ENCODE measurements at places on chromosomes 7 and 10.

GRCh38 chr7:18119985-18120384 lies 92.3 kb upstream of the PRPS1L1 start:
- DNase-seq: no peak

DNA sequence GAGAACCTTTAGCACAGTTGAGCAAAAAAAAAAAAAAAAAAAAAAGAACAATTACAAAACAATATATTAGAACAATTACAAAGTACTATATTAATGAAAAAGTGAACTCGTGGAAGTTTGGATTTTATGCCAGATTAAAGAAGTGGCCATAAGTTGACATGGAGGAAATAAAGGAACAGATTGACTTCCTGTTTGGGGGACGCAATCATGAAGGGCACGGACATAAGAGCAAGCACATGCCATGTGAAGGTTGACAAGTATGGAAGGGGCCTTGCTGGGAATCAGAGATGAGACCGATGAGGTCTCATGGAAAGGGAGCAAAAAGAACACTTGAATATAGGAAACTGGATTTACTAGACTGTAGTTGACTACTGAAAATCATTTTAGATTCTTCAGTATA lies 61.7 kb downstream of the ICA1 start:
- DNase-seq: no peak

GRCh38 chr7:72048420-72048819 lies 363.7 kb downstream of the CALN1 start:
- no peak for DNase-seq

DNA sequence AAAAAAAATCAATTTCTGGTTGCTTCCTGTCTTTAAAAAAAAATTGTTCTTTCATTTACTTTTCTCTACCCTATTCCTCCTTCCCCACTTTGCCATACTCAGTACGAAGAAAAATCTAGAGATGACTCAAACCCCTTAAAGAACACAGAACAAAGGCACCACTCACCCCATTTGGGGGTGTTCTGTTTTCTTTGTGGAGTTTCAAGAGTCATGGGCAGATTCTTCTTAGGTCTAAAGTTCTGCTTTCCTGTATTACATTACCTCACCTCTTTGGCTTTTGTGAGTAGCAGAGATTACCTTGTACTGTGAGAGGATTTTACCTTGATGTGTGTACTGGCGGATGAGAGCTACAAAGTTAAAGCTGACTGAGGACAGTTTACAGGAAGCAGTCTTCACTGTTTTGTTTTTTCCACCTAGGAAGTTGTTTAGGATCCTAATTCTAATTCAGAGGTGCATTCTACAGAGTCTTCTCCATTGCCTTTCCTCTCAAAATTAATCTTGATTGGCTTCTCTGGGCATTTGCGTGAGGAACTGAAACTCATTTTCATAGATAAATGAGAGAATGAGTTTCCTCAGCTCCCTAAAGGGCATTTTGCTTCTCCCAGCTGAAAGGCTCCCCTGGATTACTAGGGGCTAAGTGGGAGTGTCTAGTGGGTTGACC lies 20.7 kb downstream of the AVL9 start:
- DNase-seq: peak; percentile 7

GRCh38 chr10:29279779-29280487 lies 8.9 kb upstream of the LYZL1 start:
- DNase-seq: no peak

- no peak for DNase-seq
Measured at GRCh38 chr7:69903410-69903809, 305.1 kb downstream of the AUTS2 start.

- DNase-seq: no peak
Measured at GRCh38 chr10:110355141-110355831, 50.6 kb upstream of the SMNDC1 start.

GRCh38 chr7:36606153-36606975 lies 117.9 kb downstream of the AOAH start:
- no peak for DNase-seq

DNA sequence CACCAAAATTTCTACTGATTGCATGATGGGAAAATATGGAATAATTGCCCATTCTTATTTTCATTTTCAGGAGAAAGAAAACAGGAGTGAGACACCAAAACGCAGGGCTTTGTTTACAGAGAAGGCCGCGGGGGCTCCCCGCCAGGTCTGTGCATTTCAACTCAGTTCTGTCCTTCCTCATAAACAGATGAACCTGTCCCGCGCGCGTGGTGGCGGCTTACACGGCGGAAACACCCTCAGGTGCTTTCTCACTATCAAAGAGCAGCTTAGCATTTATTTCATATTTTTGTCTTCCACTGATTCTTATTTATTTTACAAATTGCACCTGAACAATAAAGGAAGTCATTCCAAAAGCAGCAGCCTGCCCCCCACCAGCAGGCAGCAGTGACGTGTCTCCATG lies 579.4 kb downstream of the PTPRN2 start:
- no peak for DNase-seq

DNA sequence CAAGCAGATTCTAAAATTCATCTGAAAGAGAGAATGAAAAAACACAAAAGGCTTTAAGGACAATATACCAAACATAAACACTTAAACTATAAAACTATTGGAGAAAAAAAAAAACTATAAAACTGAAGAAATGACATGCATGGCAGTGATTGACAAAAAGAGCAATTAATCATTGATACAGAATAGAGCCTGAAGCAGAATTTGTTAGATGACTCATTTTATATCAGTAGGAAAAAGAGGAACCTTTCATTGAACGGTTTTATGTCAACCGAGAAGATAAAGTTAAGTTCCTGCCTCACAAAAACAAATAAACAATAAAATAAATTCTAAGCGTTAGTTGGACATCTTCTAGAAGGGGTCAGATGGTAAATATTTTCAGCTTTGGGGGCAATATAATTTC lies 23.3 kb downstream of the NPY start:
- no peak for DNase-seq

- no peak for DNase-seq
Measured at GRCh38 chr10:128364631-128365030, 238.4 kb upstream of the MKI67 start.

DNA sequence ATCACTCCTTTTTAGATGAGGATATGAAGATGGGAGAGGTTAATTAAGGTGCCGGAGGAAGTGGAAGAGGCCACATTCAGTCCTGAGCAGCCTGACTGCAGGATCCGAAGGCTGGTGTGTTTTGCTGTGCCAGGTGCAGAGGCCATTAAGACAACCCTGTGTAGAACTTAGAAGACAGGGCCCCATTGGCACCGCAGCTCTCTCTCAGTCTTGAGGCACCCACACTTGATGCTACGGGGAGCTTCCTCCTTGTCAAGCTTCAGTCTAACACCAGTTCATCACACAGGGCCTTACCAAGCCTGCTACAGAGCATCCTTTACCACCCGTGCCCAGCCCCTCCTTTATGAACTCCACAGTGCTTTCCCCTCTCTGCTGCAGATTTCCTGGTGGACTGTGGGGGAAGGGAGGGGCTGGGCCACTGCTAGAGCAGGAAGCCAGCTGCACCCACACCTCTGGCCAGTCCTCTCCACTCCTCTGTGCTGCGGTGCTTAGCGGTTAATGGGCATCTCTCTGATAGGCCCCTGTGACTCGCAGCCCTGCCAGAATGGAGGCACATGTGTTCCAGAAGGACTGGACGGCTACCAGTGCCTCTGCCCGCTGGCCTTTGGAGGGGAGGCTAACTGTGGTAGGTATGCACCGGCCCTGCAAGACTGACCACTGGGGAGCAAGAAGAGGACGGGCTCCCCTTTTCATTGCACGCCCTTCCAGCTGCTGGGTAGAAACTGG lies 45.5 kb downstream of the VWA2 start:
- no peak for DNase-seq

DNA sequence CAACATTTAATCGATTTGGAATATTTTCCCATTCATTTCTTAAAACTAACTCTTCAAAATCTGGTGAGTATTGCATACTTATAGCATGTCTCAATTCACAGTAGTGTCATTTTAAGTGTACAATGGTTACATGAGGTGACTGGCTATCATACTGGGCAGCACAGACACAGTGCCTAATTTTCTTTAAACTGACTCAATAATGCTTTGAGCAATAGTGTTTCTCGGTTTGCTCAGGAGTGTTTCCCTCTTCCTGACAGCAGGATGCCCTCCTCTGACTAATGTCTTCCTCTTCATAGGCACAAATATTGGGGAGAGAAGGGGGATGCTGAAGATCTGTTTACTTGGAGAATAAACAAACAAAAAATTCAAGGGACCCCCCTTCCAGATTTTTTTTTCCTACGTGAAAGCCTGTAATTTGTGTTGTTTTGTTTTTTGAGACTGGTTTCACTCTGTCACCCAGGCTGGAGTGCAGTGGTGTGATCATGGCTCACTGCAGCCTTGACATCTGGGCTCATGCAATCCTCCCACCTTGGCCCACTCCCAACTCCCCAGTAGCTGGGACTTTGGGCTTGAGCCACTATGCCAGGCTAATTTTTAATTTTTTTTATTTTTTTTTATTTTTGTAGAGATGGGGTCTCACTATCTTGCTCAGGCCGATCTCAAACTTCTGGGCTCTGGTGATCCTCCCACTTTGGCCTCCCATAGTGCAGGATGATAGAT lies 2.2 kb downstream of the MRC1 start:
- no peak for DNase-seq

DNA sequence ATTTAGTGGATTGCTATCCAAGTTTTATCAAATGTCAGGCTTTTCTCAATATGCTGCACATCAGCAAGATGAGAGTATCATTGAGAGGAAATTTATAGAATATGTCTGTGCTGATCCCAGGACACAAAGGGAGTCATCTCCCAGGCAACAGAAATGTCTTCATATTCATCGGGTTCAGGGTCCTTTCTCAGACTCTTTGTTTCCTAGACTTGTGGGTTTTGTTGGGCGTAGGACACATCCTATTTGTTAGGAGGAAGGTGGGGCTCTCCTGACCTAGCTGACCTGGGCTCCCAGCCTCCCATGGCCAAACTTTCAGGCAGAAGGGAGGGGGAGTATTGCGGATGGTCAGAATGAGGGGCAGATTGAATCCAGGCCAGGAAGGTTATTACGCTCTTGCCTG lies 22.9 kb upstream of the NPS start:
- DNase-seq: no peak

DNA sequence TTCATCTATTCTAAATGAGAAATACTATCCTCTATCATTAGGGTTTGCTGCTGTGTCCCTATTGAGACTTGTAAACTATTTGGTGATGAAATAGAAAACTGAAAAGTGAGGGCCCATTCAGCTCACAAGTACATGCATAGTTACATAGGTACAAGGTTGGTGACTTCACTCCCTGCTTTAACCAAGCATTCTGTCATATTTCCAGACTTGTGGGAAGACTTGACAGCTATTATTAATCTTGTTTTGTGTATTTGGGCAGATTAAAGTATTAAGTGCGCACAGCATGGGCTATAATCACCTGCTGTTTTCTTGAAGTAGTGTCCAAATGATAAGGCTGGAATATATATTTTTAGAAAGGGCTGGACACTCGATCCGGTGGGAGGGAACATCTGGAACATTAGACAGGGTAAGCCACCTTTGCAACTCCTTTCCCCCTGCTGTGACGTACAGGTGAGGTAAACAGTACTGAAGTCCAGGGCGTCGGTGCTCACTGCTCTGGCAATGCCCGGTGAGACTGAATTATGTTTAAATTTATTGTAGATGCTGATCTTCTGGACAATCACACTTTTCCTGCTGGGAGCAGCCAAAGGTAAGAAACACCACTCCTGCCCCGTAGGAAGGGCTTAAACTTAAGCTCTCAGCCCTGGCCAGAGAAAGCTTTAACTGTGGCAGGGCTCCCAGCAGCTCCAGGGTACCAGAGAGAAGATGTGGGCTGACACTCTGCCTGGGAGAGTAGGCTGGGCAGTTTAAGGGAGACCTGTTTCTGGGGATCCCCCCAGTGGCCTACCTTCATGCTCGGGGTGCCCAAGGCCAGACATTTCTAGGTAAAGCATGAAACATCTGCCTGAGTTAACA lies at the start of gene PNLIPRP1:
Gene PNLIPRP1 (plus strand): TSS at position 370 of the 855 bp plus-strand sequence. CDS start 171 bp downstream, at position 541.
- DNase-seq: no peak

DNA sequence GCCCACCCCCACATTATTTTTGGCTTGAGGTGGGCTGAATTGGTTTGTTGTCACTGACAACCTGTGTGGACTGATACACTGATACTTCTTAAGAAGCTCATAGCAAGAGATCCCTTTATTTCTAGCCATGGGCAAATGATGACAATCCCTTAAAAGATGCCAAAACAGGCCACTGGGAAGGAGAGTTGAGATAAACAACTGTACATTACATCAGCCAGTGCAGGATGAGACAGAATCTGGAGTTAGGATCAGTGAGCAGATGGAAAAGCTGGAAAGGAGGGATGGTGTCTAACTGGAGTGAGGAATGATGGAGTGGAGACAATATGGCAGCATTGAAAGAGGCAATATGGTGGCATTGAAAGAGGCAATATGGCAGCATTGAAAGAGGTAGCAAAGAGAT lies 195.9 kb upstream of the LYZL2 start:
- DNase-seq: no peak
